ENCODE measurements at places on chromosomes 7 and 10.

- DNase-seq, result no peak
Measured at GRCh38 chr7:150994838-150995510, 4.2 kb downstream of the NOS3 start.

DNA sequence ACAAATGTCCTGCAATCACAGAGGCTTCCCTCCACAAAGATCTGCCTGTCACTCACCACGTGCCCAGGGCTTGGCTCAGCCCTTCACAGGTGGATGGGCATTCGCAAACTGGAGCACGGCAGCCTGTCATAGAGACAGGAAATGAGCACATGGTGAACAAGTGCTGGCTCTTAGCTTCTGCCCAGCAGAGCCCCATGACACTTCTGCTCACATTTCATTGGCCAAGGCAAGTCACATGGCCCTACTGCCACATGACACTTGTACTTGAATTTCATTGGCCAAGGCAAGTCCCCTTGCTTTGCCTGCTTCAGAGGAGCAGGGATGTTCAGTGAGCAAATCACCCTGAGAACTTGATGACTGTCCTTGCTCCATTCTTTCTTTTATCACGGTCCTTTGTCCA is 110.8 kb upstream of the PPP2R2D start:
- DNase-seq, result no peak

- DNase-seq, result no peak
Measured at GRCh38 chr10:131996466-131997365, 15.0 kb upstream of the BNIP3 start.

DNA sequence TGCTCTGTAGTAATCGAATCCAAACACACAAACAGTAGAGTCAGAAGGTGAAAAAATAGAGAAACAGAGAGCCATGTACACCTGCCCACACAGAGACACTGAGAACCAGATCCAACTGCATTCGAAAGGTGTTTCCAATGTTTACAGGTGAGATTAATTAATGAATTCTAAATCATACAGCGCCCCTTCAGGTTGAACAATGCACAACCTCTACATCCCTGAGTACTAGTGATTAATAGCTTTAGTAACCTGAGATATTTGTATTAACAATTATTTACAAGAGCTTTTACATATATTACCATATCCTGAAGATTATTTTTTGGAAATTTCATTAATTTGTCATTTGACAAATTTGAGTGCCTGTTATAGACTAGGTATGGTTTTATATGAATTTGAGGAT is 7.6 kb upstream of the MRC1 start:
- no peak for DNase-seq

GRCh38 chr7:5692112-5692844 is 89.2 kb downstream of the RNF216 start:
- no peak for DNase-seq

DNA sequence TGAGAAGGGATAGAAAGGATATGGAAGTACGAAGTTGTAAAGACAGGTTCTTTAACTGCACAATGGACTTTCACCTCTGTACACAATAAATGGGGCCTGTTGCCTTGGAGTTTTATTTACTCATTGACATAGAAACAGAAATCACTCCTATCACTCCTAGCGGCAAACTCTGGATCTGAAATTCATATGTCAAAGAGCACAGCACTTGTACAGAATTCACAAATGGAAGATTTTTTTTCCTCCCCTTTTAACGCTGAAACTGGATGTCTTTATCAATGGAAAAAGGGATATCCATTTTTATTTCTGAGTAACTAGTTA is 18.2 kb downstream of the NT5C3A start:
- DNase-seq, result no peak

DNA sequence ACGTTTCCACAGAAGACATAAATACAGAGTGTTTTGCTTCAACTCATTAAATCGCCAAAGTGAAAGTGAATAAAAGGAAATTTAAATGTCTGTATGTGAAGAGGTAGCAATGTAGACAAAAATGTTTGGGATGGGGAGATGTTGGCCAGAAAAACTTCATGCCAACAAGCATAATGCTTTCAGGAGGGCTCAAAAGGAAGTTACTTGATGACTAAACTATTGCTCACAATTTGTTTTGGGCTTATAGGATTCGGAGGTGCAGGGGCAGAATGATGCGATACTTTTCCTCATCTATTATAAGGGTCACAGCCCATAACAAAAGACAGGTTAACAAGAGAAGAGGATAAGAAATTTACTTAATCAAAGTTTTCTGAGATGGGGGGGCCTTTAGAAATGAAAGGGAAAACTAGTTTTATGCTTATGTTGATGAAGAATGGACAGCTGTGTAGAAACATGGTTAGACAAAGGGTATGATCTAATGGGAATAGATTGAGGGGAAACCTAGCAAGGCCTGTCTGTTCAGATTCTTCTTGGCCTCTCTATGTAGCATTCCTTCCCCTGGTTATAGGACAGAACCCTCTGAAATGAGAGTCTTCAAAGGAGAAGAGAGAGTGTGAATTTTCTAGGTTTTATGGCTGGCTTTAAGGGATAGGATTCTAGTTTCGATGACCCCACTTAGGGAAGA is 898.6 kb downstream of the LRMDA start:
- DNase-seq, result no peak

DNA sequence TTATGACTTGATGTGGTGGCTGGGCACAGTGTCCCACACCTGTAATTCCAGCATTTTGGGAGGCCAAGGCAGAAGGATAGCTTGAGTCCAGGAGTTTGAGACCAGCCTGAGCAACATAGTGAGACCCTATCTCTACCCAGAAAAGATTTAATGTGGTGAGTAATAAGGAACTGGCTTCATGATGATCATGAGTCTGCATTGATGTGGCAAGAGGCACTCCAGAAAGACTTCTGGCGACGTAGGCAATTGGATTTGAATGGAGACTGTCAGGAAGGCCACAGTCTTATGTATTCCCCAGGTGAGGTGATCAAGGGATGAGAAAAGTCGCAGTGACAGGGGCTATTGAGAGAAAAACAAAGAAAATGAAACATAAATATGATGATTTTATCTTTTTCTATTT is 138.0 kb downstream of the CACNB2 start:
- no peak for DNase-seq

- peak; percentile 39 for DNase-seq
Measured at GRCh38 chr7:87148332-87148955, 3.8 kb upstream of the DMTF1 start.

DNA sequence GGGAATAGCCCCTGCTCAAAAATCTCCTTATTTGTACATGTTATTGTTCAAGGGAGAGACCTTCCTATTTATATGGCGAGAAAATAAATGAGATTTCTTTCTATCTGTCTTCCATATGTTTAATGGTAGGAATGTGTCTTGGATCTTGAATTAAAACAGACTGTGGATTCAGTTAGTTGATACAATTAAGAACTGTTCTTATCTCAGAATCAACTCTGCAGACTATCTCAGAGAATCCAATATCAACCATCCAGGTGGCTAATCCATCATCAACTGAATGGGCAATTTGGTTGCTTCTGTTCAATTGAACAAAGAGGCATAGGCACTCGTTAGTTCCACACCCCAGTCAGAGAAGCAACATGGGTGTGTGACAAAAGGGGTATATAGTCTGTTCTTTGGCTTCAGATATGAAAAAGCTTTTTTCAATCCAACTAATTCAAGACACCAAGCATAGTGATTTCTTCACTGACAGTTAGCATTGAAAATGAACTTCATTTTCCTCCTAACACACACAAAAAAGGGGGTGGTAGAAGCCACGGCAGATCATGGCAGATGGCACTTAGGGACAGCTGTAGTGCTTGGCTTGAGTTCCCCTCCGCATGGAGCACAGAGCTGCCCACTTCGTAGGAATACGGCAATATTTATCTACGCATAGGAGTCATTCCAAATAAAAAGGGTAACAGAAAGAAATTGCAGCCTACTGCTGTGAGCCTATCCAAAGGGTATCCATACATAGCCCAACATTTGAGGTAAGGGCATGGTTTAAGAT is 135.9 kb downstream of the KIAA1217 start:
- DNase-seq, result no peak

GRCh38 chr10:53601260-53601875 is 828.8 kb upstream of the MBL2 start:
- no peak for DNase-seq
